ENCODE measurements at places on chromosomes 3 and 15.

DNA sequence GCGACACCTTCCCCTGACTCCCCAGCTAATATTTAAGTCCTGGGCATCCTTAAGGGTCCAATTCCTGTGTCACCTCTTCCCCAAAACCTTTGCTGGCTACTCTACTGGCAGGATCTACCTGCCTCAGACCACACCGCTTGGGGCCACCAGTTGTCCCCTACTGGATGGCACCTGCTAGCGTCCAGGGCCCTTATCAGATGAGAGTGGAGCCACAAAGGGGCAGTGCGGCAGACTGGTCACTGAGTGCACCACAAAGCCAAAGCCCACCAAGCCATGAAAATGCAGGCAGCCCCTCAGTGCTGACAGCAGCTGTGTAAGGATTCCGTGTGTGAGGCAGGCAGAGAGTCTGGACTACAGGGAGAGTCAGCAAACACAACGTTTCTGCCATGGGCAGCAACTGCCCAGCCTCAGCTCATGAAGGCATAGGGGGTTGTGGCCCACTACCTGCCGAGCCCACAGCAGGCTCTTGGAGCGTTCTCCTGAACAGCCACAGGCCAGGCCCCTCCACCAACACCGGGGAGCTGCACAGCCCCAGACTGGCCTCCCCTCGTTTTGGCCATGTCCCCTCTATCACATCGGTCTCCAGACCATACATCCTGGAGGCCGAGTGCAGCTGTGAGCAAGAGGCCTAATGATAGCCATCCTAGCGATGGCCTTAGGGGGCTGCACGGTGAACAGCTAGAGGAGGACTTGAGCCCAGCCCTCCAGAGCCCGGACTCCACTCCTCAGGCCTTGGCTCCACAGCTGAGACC is 32.3 kb downstream of the ALDH1L1 start:
- no peak for DNase-seq

- no peak for DNase-seq
These were observed 507 bp downstream of the SLC12A6 start for GRCh38 chr15:34336991-34337556.

GRCh38 chr3:9452417-9452816 is 55.0 kb downstream of the SETD5 start:
- no peak for DNase-seq

DNA sequence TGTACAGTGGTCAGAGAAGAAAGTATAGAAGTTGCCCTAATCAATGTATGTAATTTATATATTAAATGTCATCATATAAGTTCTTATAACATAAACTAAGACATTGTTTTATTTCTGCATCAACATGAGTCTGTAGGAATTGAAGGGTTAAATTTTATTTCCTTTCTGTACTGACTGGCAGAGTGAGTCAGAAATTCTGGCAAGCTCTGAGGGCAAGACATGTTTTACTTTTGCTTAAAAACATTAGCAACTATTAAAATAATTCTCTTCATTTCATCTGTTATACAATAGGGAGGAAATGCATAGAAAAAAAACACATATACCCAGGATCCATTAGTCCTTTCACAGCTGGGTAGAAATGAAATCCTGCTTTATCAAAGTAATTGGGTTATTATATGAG is 171.4 kb upstream of the ALCAM start:
- no peak for DNase-seq

DNA sequence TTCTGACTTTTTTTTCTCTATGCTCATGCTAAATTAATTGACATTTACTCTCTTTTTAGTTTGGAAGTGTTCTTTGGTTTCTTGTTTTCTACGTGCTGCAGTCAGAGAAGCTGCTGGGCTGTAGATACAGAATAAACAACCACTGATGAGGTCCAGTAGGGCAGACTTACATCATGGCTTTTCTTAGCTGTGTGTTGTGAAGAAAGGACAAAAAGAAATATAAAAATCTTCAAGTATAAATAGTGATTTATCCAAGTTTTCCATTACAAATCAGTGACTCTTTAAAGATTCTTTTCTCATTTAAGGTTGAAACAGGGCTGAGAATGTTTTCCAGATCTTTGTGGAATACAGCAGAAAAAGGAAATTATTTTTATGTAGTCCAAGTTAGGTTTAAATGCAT is 122.2 kb downstream of the CMSS1 start:
- no peak for DNase-seq

GRCh38 chr3:146781606-146782005 is 176.5 kb upstream of the PLSCR5 start:
- DNase-seq: no peak

DNA sequence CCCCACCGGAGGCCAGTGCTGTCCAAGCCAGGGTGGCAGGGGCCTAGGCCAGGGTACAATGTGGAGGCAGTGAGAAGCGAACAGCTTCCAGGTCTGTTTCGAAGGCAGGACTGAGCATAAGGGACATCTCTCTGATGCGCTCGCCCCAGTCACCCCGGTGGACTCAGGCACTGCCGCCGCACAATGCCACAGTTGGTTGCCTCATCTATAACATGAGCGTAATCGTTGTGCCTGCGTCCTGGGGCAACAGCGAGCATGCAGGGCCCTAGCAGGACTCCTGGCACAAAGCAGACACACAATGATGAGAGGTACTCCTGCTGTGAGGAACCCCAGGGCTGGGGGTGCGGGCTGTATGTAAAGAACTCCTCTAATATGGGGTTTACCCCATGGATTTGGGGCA is 14.1 kb downstream of the HRH1 start:
- no peak for DNase-seq

GRCh38 chr3:177459401-177459800 is 262.1 kb upstream of the TBL1XR1 start:
- DNase-seq: no peak

GRCh38 chr15:31557899-31558298 is 231.3 kb downstream of the KLF13 start:
- no peak for DNase-seq

GRCh38 chr15:72197460-72198355 is at the start of gene GRAMD2A:
GRAMD2A (minus strand) TSS chr15:72197787.
- peak; percentile 30 for DNase-seq

DNA sequence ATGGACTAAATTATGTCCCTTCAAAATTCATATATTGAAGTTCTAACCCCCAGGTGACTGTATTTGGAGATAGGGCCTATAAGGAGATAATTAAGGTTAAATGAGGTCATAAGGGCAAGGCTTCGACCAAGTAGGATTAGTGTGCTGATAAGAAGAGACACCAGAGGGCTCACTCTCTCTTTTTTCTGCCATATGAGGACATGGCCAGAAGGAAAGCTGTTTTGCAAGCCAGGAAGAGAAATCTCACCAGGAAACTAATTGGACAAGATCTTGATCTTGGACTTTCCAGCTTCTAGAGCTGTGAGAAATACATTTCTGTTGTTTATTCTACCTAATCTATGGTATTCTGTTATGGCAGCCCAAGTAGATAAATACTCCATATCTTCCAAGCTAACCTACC is 503.6 kb upstream of the NAALADL2 start:
- DNase-seq: no peak

GRCh38 chr15:75348034-75348561 is 1.3 kb downstream of the NEIL1 start:
- DNase-seq: no peak

DNA sequence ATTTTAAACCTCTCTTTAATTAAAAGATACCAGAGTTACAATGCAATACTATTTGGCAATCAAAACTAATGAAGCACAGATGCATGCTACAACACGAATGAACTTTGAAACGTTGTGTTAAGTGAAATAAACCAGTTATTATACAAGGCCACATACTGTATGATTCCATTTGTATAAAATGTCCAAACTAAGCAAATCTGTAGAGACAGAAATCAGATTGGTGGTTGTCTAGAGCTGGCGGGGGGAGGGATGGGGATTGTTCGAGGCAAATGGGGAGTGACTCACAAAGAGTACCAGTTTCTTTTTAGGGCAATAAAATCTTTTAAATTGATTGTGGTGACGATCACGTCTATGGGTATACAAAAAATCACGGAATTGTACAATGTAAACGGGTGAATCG is 677.0 kb downstream of the NTRK3 start:
- DNase-seq: no peak

DNA sequence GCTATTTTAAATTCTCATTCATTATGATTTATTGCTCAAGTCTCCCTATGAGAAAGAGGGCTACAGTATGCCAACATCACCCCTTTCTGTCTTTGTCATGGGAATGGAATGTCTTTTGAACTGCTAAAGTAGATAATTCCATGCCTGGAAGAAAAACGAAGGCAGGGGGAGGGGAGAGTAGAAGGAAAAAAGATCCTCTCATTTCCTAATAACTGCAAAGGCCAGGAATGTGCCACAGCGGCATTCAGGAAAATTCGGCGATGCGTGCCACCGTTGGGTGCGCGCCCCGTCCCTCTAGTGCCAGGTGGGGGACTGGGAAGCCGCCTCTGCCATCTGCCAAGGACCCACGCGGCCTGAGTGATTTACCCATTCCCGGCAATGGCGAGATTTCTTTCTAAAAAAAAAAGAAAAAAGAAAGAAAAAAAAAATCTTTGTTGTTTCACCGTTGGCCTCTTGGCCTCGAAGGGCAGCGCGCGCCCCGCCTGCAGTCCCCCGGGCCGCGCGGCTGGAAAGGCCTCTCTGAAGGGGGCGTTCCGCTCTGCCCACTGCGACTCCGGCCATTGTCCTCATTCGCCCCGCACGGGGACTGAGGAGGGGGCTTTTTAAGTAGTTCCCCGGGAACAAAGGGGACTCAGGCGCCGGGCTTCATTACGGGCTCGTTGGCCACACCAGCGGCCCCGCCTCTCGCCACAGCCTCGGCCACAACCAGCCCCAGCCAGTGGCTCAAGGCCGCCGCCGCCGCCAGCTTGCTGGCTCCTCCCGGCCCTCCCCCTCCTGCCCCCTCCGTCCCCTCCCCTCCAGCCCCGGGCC is 54.5 kb downstream of the CPN2 start:
- DNase-seq: peak; percentile 87

- no peak for DNase-seq
These were observed 3.4 kb upstream of the DGKG start for GRCh38 chr3:186365202-186365974.

DNA sequence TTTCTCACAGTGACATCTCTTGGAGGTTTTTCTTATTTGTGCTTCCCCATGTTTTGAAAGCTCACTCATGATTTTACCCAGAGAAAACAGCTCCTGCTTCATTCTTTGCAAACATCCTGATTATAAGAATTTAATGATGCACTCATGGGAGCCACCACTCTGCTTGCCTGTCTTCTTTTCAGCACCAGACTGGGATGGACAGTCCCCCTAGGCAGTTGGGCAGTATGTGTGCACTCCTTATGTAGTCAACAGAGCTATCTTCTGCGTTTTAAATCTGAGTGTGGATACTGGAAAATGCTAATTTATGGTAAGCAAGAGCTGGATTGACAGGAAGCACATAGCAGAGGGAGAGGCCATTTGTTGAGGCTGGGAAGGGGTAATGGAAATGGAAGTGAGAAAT is 276.1 kb downstream of the AGBL1 start:
- DNase-seq: peak; percentile 16

- DNase-seq: no peak
These were observed 12.4 kb downstream of the ACAA1 start for GRCh38 chr3:38124324-38125122.

DNA sequence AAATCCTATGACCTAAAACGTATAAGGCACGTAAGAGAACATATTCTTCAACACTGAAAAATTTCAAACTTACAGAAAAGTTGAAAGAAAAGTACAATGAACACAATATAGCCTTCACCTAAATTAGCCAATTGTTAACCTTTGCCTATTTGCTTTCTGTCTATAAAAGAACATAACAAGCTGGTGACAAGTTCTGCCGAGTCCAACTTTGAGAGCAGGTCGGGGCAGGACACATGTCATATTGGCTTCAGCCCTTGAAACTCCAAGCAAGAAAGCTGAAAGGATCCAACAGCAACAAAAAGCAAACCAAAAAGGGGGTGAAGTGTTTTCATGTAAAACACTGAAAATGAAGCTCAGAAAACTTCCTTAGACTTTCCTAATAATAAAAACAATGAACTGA is 59.1 kb downstream of the TBC1D2B start:
- no peak for DNase-seq

DNA sequence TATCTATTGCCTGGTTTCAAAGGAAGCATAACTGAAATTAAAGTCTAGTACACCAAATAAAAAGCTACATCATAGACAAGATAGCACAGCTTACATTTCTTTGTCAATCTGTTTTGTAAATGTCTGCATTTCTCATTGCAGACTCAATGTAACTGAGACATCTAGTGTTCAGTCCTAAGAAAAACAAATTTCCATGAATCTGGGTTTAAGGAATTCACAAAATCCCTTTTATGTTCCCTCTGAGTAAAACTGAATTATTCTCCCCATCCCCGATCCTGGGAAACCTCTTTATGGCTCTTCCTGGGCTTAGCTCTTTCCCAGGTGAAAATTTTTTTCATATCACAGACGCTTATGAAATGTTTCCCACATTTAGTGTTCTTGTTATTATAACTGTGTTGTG is 21.6 kb upstream of the RASA2 start:
- DNase-seq: no peak

DNA sequence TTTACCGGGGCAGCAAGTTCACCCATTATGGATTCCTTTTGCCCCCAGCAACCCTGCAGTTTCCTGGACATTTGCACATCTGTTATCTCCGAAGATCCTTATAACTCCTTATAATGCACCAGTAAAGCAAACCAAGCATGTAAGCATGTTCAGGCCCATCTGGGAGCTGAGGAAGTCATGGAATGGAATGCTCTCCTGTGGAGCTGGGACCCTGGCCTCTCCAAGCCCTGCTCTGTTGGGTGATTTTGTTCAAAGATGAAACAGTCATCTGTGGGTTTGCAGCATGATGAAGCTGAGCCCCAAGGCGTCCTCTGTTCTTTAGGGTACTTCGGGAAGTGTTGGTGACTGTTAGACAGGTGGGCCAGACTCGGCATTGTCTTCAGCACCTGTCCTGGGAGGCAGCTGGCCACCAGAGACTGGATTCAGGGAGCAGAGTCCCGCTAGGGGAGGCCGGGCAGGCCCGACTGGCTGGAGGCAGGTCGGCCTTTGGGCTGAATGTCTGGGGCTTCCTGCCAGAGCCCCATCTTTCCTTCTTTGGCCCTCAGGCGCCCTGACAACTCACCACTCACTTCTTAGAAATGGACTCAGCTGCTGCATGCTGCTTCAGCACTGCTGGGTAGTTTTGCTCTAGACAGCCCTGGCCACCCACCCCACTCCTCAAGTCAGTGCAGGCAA is 3.9 kb downstream of the DNAH1 start:
- no peak for DNase-seq

GRCh38 chr3:113614402-113614801 is 82.0 kb downstream of the USF3 start:
- no peak for DNase-seq

GRCh38 chr3:58874248-58874741 is 175.5 kb downstream of the CFAP20DC start:
- no peak for DNase-seq

DNA sequence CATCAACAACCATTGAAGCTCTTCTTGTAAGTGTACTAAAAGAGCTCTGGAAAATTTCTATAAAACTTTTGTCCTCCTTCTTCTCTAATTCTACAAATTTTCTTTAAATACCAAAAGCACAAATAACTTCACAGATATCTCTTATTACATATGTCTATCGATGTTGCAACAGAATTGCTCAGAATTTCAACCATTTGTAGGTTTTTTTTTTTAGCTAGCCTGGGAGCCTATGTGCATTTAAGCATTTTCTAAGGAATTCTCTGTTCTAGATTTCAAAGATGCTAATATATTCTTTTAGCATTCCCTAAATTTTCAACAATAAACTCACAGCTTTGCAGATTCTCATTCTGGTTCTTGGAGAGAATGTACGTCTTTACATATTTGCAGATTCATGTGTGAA is 774.3 kb upstream of the NR2F2 start:
- DNase-seq: no peak
